ENCODE measurements at places on chromosomes 1 and 21.
A peak's percentile ranks its signal among the peaks of the same experiment; 100 is the strongest.

DNA sequence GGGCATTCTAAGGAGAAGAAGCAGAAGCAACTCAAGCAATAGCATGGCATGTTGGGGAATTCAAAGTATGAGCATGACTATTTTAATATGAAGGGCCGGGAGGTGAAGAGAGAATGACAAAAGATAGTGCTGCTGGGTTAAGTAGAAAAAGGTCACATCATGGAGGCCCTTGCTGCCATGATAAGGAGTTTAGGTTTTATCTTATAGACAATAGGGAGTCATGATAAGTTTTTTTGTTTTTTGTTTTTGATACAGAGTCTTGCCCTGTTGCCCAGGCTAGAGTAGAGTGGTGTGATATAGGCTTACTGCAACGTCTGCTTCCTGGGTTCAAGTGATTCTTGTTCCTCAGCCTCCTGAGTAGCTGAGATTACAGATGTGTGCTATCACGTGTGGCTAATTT, 3.1 kb downstream of the BNIPL start:
- DNase-seq: no peak

- no peak for DNase-seq
These were observed 162.1 kb downstream of the PTPRU start for GRCh38 chr1:29398431-29398830.

GRCh38 chr21:15667010-15667409, 62.8 kb upstream of the USP25 start:
- DNase-seq: no peak

DNA sequence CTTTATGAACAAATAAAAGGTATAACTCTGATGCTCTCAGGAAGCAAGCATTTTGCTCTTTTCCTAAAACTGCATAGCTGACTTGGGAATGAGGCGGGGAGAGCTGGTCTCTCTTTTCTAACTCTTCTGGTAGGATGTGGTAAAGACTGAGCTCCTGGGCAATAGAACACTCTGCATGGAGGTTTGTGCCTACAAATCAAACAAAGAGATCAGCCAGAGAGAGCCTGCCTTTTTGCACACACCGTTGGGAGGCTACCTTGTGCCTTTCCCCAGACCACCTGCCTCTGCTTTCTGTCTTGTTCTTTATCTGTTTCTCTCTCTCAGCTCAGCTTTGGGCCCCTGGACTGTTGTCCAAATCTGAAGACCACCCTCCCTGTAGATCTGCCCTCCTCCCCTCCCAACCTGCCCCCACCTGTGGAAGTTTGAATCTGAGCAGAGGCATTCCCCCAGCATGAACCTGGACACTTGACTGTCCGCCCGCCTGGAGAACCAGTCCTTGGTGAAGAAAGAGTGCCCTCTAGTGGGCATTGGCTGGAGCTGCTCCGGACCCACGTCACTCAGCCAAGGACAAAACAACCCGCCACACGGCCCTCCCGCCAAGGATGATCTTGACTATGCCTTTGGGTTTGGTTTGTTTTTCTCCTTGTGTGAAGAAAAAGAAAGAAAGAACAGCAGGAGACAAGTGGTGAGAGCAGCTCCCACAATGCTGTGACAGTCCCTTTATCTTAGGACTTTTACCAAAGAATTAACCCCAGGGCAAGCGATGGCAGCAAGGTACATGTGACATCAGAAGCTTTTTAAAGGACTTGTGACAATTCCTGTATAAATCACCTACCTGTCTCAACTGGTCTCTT, 228.2 kb downstream of the PBX1 start:
- peak; percentile 74 for DNase-seq

DNA sequence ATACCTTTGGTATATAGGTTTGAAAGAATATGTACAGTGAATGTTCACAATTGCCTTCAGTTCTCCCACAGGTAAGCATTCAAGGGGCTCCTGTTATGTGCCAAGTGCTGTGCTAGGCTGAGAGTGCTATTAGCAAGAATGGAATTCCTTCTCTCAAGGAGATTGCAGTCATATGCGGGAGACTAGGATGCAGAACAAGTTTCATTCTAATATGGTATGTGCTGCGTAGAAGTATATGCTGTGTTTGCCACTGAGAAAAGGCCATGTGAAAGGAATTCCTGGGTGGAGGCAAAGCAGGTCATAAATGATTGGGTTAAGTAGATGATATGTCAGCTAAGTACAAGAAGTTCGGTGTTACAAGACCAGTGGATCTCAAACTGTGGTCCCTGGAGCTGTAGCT, 303.0 kb downstream of the GPATCH2 start:
- DNase-seq: no peak

Data from muscle of back (tissue), 13 donors.